NCI-H1105 treated with DMSO at 0.1 percent for 48 hours (cell line): ENCODE measurements at places on chromosomes 12 and 14.

DNA sequence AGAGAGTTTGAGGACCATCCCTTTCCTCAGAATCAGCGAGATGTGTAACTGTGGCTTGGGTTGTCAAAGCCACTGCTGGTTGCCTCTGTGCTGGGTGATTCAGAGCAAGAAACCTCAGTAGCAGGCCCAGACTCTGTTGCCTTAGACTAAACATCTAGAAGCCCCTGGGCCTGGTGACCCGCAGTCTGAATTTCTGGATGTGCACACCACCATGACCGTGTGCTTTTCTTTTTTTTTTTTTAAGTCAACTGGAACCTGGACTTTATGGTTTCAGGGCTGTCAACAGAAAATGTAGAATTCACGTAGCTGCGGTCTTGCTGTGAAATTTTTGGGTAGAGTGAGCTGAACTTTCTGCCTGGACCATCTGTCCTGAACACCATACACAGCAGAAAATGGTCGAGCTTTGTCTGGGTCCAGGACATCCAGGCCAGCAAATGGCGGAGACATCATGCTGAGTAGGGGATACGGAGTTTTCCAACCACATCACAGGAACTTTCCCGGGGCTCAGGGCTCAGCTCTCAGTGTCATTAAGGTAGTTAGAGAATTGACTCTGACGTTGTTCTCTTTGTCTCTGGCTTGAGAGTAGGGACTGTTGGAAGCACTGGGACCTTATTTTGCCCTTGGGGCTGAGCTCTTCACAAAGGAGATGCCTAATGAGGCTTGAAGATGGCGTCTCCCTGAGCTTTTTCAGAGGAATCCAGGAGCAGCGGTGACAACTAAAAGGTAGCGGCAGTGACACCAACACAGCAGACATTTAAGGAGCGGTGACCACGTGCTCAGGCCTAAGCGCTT lies 23.0 kb upstream of the BATF start:
- DNase-seq = no peak

DNA sequence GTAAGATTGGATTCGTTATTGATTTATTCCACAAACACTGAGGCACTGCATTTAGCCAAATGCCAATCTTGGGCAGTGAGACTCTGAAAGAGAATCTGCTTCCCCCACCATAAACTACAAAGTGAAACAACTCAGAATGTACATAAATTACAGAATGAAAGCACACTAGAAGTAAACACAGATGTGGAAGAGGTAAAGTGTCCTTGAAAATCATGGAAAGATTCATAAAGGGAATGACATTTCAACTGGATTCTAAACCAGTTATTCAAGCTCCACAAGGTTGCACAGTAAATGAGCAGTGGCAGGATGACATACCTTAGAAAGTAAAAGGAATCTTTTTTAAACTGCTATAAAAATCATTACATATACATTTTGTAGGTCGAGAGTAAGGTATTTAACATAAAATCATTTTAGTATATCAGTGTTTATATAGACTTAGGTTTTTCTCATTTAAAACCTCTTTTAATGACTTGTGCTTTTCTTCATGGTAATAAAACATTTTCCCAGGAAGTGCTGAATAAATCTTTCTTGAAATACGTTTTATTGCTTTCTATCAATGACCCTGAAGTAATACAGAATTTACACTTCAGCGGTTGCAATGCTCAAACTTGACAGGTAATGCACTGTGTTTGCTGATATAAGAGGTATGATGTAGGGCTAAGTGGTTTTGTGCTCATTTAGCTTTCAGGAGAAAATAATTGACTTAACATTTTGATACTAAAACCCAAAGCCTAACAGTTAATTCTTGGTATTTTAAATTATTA lies 270.6 kb downstream of the NAV3 start:
- DNase-seq = no peak

DNA sequence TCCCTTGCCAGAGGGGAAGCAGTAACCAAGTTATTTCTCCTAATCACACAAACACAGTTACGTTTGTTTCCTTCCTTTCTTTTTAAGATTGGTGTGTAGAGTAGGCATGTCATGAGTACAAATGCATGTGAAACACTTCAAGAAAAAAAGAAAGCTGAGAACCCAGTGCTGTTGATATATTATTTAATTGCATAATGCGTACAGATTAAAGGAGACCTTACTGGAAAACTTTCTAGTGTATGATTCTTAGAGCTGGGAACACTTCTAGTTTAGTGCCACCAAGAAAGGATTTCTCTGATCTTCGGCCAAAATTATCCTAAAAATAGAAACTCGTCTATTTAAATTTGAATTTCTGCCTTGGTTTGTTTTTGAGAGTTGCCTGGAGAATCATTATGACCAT lies 365.5 kb downstream of the CCDC91 start:
- DNase-seq = no peak

DNA sequence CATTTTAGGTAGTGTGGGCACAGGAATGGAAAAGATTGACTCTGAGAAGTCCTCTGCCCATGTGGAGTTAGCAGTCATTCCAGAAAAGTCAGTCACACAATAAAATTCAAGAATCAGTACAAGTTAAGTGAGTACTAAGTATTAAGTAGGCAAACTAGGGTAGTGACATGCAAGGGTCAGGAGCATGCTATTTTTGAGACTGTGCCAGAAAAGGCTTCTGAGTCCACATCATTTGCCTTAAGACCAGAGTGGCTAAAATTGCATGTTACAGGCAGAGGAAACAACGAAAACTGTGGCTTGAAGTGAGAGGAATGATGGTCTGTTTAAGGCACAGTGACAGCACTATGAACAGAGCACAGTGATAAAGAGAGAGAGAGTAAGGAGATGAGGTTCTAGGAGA lies 108.9 kb downstream of the SLC6A15 start:
- no peak for DNase-seq

DNA sequence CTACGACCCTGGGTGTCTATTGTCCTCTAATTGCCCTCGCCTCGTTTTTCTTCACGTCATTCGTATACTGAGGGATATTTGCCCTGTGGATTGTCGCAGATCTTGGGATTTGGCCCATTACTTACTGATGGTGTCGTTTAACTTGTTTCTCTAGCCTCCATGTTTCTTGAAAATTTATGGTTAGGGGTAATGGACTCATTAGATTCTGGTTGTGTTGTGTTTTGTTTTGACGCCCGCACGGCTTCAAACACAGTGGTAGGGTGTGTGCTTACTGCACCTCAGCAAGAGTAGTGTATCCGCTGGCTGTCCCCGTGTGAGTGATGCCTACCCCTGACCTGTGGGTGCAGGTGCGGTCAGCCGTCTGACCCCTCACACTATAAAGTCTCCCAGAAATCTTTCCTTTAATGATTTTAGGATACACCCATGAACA lies 874 bp upstream of the RNU6-8 start:
- DNase-seq = peak; percentile 77

DNA sequence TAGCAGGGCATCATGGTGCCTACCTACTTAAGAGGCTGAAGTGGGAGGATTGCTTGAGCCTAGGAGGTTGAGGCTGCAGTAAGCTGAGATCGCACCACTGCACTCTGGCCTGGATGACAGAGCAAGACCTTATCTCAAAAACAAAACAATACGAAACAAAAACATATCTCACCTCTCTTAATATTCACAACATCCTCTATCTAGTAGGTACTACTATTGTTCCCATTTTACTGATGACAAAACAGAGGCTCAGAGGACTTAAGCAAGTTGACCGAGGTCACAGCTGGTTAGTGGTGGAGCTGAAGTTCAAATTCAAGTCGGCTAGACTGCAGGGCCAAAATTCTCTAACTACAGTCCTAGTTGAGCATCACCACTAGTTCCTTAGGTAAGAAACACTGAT lies 172.3 kb upstream of the EEA1 start:
- DNase-seq = no peak

- DNase-seq = no peak
These were observed 55.6 kb upstream of the BCL2L14 start for GRCh38 chr12:12015073-12015685.

DNA sequence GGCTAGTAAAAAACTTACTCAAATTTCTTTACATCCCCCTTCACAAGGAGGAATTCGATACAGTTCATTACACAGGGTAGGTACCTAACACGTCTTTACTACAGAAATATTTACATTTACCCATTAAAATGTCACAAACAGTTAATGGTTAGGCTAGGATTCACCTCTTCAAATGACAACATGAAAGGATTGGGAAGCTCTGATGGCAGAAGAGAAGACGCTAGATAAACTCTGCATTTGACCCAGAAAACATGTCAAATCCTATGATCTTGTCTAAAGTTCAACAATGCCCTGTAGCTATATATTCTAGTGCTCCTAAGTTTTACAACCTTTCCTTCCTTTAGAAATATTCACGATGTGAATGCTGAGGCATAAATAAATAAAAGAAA lies 64.8 kb downstream of the DENND5B start:
- no peak for DNase-seq

DNA sequence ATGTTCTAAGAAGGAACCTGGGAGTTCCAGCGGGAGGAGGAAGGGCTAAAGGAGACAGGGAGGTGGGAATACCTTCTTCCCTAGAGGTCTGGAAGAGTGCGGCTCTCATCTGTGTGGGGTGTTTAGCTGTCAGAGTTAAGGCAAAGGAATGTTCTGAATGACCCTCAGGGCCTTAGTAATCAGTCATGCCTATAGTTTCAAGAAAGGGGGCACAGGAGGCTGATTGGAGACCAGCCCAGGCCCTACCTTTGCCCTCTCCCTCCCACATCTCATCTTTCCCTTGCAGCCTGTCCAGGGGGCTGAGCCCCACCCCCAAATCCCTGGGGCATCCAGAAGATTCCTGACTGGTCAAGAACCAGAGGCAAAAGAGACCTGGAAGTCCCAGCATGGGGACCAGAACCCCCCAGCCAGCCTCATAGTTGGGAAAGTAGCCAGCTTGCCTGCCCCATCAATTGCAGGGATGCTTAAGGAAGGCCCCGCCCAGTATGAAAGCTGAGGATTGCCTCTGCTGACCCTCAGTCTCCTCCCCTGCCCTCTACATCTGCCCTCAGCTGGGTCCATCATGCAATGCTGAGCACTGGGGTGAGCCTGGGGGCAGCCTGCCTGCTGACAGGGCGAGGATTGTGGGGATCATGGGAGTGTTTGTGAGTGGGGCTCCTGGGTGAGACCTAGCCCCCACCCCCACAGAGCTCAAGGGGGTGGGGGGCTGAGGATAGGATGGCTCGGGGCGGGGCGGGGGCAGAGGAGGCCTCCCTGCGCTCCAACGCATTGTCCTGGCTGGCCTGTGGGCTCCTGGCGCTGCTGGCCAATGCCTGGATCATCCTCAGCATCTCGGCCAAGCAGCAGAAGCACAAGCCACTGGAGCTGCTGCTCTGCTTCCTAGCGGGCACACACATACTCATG lies 1.8 kb downstream of the GPR162 start:
- DNase-seq = no peak

- no peak for DNase-seq
These were observed 46.2 kb upstream of the KCNH5 start for GRCh38 chr14:63091394-63091996.

DNA sequence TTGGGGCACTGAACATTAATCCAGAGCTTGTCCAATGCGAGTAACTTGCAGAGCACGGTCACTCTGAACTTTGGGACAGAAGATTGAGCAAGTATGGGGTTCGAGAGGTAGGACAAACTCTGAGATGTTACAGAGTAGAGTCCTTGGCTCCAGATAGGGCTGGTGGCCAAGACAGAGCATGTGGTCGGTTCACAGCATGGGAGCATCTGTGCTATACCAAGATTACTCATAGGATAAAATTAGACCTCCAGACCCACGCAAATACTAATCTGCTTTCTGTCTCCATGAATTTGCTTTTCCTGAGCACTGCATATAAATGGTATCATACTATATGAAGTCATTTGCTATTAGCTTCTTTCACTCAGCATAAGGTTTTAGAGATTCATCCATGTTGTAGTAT lies 93.4 kb upstream of the TBX5 start:
- no peak for DNase-seq

DNA sequence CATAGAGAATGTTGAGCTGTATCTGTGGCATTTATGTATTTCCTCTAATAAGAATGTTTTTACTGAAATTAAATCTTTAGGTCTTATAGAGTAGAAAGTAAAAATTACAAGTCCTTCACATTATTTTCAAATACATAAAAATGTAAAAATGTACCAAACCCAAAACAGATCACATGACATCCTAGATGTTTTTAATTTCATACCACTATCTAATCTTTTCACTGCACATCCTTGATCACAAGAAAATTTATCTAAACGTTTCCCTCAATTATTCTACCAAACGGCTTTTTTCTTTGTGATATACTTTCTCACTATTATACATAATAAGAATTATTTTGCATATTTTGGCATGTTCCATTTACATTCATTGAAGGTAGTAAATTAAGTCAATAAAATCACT lies 18.3 kb downstream of the SGPP1 start:
- no peak for DNase-seq
